ENCODE measurements at places on chromosomes 1 and 21.
A peak's percentile ranks its signal among the peaks of the same experiment; 100 is the strongest.

DNA sequence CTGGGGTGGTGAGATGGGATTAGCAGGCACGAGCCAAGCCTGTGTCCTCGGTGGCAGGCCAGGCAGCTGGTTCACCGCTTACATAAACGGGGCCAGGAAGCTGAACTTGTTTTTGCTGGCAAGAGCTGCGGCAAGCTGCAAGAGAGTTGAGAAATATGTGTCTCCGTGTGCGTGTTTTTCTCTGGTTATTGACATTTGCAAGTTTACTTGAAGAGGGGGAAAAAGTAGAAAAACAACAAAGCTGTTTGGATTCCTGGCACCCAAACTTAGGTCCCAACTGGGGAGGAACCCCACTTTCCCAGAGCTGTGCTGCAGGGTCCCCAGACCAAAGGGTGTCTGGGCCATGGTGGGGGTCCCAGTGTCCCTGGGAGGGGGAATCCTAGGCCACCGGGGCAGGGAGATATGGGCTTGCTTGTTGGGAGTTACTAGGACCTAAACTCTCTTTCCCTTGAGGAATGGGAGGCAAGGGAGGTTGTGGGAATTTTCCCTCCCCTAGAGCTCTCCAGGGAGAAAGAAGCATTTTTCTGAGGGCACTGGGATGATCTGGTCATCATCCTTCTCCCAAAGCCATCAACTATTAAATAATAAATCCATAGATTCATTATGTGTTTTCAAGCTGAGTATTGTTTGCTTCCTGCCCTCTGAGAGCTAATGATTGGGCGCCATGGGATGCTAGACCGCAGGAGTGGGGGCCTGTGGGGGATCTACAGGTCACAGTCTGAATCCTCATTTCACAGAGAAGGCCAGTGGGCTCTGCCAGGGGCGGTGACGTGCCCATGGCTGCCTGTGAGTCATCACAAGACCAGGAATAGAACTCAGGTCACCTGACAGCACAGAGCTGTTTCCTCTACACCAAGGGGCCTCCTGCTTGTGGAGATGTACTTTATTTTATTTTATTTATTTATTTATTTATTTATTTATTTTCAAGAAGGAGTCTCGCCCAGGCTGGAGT, 14.8 kb downstream of the IL6R start:
- DNase-seq, result peak; percentile 89

DNA sequence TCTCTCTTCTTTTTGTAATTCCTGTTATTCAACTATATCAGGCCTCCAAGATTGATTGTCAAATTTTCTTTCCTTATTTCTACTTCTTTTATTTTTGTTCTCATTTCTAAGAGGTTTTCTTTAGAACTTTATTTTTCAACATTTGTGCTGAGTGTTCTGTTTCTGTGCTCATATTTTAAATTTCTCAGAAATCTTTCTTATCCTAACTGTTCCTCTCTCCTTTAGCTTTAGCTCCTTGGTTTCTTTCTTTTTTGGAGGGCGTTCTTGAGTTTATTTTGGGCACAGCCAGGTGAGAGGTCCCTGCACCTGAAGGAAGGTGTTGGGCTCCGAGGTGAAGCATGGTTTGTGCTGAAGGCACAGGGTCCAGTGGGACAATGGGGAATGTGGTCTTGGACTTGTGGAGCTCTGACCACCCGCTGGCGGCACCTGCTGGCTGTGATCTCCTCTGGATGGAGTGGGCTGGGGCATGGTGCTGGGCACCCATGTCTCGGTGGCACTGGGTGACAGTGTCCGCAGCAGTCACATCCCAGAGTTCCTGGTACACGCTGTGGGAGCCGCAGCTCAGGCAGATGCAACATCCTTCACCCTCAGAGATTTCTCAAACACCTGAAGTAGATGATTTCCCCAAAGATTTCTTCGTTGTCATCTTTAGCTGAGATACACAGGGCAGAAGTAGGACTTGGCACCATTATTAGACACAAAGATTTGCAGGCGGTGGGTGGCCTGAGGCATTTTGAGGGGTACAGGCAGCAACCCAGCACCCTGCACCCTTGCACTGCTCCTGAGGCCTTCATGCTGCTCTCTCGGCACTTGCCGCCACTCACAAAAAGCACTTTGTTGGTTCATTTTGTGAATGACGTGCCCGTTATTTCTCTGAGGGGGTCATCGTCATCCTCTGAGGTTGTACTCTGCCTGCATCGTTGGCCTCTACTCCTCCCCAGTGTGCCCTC, 38.2 kb upstream of the DIP2A start:
- no peak for DNase-seq

- DNase-seq, result no peak
Observed at GRCh38 chr1:105087506-105087905, 1337.8 kb downstream of the AMY1C start.

GRCh38 chr1:36740446-36740845, 257.7 kb upstream of the CSF3R start:
- no peak for DNase-seq

DNA sequence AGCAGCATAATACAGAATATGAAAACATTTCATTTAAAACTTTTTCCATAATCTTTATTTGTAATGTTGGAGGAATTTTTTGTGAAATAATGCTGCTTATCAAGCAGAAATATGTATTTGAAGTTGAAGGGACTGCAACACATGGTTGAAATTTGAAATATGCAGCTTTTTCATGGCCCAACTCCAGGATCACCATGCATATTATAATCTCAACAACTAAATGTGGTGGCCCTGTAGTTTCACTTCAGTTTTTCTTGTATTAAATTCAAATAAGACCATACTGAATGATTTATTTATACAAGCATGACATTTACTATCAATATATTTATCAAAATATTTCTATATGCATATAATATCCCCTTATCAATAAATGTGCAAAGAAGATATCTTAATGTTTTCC, 157.7 kb upstream of the LHX8 start:
- DNase-seq, result no peak

DNA sequence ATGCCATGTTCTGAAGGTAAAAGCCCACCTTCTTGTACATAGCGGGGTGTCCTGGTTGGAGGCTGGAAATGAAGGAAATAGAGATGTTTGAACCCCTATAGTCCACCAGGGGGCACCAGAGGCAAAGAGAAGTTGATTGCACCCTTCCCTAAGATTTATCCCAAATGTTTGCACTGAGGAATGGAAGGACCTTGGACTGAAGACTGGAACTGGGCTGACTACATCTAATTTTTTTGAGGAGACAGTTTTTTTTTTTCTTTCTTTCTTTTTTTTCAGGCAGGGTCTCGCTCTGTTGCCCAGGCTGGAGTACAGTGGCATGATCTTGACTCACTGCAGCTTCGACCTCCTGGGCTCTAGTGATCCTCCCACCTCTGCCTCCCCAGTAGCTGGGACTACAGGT, 55.3 kb upstream of the EIF4G3 start:
- no peak for DNase-seq

GRCh38 chr1:51541313-51542050, 22.4 kb upstream of the EPS15 start:
- DNase-seq, result no peak

GRCh38 chr1:24415334-24415909, at the start of gene NIPAL3:
NIPAL3 (plus strand) TSS chr1:24415802; CDS start chr1:24419548, 3,746 bp downstream.
- peak; percentile 99 for DNase-seq

- DNase-seq, result no peak
Observed at GRCh38 chr1:201989354-201990128, 7.1 kb downstream of the RNPEP start.

GRCh38 chr1:160993544-160994193, 27.3 kb downstream of the F11R start:
- no peak for DNase-seq

DNA sequence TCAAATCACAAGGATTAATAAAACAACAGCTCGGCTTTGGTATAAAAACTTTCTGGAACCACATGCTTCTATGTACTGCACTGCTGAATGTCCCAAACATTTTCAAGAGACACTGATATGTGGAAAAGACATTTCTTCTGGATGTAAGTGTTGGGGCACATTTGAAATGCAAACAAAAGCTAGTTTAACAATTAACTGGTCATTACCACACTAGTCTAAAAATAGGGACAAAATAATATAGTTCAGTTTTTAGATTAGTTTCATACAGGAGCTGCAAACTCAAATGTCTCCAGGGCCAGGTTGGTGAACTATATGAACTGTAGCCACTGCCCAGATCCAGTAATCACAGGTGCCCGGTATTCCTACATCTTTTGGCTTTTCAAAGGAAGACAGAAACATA, 3.2 kb downstream of the IL23R start:
- no peak for DNase-seq

GRCh38 chr1:2807678-2808385, 6.3 kb upstream of the TTC34 start:
- no peak for DNase-seq

DNA sequence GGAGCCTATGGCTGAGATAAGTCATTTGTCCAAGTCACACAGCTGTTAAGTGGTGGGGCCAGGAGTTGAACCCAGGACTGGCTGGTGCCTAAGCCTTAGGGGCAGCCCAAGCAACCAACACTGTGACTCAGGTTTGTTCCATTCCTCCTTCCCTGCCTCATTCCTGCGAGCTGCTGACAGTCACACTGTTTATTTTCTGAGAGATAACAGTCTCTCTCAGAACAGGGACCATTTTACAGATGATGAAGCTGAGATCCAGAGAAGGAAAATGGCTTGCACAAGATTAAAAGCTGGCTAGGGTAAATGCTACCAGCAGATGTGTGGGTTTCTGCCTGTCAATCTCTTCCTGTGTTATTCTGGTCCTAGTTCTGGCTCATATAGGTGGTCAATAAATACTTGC, 24.3 kb upstream of the TCEA3 start:
- no peak for DNase-seq

GRCh38 chr1:31768939-31769704, 5.0 kb upstream of the ADGRB2 start:
- no peak for DNase-seq

DNA sequence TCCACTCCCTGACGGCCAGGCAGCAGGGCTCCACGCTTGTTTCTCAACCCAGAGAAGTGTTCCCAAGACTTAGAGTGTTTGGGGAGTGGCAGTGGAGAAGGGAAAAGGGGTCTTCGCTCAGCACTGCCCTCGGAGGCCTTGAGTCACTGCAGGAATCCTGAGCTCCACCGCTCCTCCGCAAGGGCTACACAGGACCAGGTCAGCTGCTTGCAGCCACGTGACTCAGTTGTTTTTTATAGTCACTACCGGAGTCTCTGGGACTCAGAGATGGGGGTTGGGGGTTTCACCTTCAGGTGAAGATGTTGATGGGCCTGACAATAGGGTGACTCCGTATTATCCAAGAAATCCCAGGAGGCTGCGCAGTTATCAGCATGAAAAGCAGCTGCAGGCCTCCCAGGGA, 76.2 kb upstream of the TMEM51 start:
- DNase-seq, result no peak

DNA sequence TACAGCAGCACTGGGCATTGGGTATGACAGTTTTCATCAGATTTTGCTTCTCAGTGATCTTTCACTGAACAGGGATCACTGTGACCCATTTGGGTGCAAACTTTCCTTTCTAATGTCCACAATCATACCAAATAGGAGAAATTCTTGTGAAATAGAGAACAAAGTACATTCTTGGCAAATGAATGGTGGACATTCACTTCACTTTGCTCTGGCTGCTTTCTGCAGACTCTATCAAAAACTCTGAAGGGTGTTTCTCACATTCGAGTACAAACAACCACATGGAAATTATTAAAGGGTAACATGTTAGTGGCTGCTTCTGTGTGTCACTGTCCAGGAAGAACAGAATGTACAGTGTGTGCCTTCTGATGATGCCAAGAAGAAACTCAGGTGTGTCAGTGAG, 61.9 kb upstream of the ADAM30 start:
- DNase-seq, result no peak

- no peak for DNase-seq
Observed at GRCh38 chr1:23101101-23101827, 67.4 kb downstream of the LUZP1 start.

DNA sequence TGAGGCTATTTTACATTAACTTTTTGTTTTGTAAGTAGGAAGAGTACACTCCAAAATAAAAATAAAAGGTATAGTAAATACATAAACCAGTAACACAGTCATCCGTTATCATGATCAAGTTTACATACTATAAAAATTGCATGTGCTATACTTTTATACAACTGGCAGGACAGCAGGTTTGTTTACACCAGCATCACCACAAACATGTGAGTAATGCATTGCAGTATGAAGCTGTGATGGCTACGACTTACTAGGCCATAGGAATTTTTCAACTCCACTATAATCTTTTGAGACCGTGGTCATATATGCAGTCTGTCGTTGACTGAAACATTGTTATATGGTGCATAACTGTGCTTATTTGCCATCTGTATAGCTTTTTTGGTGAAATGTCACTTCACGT, 106.2 kb downstream of the CENPF start:
- no peak for DNase-seq

DNA sequence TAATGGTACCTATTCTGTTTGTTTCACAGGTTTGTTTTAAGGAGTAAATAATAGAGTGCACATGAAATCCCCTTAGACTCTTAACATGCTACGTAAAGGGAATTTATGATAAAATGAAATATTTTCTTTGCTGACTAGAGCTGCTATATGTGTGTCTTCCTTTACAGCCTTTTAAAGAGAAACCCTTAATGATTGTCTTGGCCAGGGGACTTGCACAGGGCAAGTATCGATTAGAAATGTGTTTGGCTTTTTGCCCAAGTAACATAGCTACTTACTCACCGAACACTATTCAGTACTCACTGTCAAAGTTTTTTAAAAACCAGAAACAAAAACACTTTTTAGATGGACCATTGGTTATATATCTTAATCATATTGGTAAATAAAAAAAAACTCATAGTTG, 71.3 kb upstream of the KIAA1614 start:
- no peak for DNase-seq

DNA sequence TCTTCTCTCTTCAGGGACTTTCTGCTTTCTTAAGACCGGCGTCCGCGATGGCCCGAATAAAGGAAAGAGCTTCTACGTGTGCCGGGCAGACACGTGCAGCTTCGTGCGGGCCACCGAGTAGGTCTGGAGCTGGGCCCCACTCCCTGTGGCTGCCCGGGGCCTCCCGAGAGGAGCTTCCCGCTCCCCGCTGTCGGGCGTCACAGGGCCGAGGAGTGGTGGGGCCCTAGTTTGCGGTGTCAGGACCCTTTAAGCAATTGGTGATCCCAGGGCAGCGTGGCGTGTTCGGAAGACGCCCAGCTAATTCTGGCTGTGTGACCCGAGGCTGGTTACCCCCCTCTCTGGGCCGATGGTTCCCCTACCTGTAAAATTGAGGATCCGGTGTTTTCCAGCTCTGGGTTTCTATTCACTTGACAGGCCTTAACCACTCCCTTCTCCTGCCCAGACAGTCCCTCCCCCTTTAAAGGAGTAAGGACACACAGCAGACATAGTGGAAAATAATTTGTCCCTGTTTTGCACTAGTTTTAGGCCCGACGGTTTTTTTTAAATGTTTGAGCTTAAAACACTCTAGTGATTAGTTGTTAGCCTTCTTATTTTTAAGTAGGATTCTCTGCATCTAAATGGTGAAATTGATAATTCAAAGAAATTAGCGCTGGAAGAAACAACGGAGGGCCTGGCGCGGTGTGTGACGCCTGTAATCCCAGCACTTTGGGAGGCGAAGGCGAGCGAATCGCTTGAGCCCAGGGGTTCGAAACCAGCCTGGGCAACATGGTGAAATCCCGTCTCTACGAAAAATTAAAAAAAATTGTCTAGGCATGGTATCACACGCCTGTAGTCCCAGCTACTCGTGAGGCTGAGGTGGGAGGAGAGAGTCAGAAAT, 553 bp downstream of the TTF2 start:
- no peak for DNase-seq
